ENCODE measurements at places on chromosomes 12 and 14.

- no peak for DNase-seq
Observed at GRCh38 chr12:58364389-58365086, 423.2 kb downstream of the ATP23 start.

GRCh38 chr14:105501504-105502291, 10.7 kb downstream of the TEDC1 start:
- no peak for DNase-seq

DNA sequence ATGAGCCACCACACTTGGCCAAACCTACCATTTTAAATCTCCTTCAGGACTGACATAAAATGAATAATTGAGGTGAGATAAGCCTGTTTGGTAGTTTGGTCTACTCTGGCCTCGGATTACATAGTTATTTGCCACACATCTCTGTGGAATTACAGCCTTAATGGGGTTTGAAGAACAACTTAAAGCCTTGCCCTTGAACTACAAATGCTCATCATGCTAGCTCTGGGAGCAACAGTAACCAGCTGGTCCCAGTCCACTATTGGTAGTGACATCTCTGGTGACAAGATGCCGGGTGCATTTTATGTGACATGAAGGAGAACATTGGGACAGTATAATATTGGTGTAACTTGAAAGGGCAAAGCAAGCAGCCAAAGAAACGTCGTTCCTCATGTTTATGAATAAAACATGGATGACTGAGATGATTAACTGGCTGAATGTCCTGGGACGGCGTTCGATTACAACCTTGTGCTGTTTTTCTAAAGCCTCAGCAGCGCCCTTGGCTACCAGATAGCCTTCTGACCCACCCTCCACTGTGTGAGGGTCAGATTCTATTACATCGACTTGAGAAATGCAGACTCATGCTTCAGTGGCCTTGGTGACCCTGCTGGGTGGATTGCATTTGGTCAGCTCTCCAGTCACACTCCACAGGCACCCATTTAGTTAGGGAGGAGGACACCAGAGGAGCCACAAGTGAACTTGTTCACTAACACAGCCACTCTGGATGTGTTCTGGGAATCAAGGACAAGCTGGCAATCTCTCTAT, 41.5 kb downstream of the BEST3 start:
- DNase-seq: no peak

DNA sequence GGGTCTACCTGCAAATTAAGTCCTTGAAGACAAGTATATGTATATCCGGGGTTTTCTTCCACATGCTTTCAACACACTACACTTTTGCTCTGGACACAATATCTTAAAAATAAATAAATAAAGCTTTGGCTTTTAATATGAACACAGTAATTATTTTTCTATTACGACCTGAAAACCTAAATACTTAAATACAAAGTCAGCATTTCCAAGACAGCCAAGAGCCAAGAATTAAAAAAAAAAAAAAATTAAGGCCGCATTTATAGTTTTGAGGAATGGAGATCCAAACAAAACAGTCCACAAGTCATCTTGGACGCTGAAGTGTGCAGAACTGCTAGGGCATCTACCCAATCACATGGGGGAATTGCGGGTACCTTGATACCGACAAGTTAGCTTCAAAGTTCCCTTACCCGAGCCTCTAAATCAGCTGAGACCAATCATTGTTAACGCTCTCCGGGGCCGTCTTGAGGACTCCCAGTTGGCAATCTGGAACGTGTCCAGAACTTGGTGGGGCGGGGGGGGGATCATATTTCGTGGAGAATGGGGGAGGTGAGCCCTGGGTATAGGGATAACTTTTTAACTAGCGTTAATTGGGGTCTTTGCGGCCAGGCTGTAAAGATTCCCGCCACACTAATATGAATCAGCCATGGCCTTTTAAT, 731 bp upstream of the PCNX4 start:
- peak; percentile 7 for DNase-seq

GRCh38 chr12:80811957-80812708, 95.4 kb downstream of the MYF5 start:
- DNase-seq: no peak

DNA sequence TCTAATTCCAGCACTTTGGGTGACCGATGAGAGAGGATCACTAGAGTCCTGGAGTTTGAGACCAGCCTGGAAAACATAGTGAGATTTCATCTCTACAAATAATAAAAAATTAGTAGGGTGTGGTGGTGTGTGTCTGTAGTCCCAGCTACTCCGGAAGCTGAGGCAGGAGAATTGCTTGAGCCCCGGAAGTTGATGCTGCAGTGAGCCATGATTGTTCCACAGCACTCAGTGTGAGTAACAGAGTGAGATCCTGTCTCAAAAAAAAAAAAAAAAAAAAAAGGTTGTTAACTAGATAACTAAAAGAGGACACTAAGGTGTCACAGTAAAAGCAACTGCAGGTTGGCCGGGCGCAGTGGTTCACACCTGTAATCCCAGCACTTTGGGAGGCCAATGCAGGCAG, 121.3 kb upstream of the MAX start:
- no peak for DNase-seq

- no peak for DNase-seq
Observed at GRCh38 chr12:83559650-83560049, 872.9 kb downstream of the TMTC2 start.

GRCh38 chr14:60681271-60681670, 32.0 kb upstream of the SIX1 start:
- DNase-seq: no peak

GRCh38 chr12:49366096-49366651, 1.1 kb upstream of the SPATS2 start:
- DNase-seq: no peak

- no peak for DNase-seq
Observed at GRCh38 chr12:106673141-106673540, 90.3 kb downstream of the RFX4 start.

GRCh38 chr14:59997449-59997848, 77.5 kb downstream of the LRRC9 start:
- no peak for DNase-seq

DNA sequence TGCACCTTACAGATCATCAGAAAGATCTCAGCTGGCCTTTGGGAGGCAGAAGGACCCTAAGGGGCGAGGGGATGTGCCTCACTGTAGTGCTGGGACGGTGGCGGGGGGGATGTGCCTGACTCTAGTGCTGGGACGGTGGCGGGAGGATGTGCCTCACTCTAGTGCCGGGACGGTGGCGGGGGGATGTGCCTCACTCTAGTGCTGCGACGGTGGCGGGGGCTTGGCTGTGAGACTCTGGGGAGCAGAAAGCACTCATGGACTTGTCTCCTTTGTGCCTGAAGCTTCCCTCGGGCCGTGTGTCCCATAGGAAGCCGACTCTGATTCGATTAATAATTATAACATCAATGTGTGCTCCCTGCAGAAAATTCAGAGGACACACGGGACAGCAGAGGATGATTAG, 126.6 kb downstream of the ZNF664 start:
- DNase-seq: no peak

GRCh38 chr12:52137746-52138145, 54.1 kb downstream of the KRT80 start:
- no peak for DNase-seq

DNA sequence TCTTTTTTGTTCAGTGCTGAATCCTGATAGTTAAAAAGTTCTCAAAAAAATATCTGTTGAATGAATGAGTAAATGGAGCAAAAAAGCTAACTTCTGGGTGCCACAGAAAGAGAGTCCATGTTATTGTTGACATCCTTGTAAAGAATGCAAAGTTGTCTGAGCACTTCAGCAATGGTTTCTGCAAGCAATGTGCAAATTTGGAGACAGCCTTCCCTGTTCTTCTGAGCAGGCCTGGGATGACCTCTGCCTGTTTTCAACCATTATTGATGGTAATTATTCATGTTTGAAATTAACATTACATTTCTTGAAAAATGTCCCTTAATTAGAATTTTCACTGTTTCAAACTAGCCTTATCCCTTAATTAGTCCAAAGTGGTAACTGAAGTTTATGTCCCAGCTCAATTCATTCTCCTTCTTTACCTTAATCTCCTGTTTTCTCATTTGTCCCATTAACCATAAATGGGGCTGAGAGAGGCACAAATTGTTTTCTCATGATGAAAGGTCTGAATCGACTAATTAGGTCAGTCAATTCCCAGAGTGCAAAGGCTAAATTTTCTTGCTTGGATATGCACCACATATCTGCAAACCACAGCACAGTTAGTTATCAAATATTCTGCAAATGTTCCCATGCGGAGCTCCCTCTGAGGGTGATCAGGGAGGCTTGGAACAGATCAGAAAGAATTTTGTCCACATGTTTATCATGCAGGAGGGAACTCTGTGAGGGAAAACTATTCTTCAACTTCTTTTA, 139.4 kb upstream of the KRR1 start:
- no peak for DNase-seq

DNA sequence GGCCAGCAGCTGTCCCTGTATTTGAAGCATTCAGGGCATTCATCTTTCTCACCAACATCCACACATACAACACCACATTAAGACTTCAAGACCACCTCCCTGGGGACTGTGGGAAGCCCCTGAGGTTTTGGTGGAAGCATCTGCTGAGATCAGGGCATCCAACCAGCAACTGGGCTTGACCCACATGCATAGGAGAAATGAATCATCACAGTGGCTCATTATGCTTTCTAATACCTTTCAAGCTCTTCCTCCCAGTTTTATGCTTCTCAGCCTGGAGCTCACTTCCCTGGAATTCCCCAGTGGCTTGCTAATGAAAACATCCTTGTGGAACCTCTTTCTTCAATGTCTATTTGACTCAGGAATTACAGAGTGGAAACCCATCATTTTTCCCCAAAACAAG, 21.4 kb upstream of the CMKLR1 start:
- DNase-seq: no peak

GRCh38 chr12:46124132-46124847, 133.9 kb upstream of the SCAF11 start:
- DNase-seq: no peak

GRCh38 chr12:94143951-94144350, 4.4 kb upstream of the PLXNC1 start:
- DNase-seq: no peak

GRCh38 chr12:43921666-43922337, 85.9 kb downstream of the TMEM117 start:
- DNase-seq: no peak

GRCh38 chr12:129269756-129270495, 416.6 kb downstream of the GLT1D1 start:
- DNase-seq: no peak

- DNase-seq: peak; percentile 12
Observed at GRCh38 chr12:45726603-45727300, 2.8 kb upstream of the ARID2 start.

DNA sequence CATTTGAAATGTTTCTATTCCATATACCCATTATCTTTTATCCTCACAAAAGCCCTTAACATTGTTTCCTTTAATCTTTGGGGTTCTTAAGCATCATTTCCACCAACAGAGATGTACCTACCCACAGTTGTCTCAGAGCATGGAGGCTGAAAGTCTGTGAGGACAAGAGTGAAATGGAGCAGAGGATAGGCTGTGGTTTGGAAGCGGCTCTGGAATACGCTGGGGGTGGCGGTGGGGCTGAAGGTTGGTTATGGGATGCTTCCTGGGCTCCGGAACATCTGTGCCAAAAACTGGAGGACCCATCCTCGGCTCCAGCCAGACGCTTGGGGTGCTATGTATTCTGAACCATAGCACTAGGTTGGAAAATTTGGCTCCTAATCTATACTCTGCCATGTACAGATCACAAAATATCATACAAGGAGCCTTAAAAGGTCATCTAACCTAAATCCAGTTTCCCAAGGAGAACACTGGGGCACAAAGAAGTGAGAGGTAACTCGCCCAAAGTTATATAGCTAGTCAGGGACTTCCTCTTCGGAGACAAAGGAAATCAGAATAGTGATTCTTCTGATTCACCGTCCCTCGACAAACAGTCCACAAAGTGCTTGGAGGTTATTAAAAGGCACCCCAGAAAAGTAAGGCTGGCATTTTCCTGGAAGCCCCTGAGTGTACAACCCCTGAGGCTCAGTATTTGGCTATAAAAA, 2.5 kb downstream of the PPP1R3E start:
- DNase-seq: no peak
